ENCODE measurements at places on chromosomes 13 and 19. TPM values are rescaled to one million over a fixed set of nuclear protein-coding genes. Genes with fewer than 3 reads are reported as not detected.

Gene PGLYRP1
- not detected for total RNA-seq

Gene CCDC169
- not detected for total RNA-seq

Gene MUC16
- not detected for total RNA-seq

Gene CYP4F2
- total RNA-seq, result not detected

Gene UBE2L5
- not detected for total RNA-seq

Gene CRB3
- total RNA-seq, result 8.5 TPM

Gene ZNF823
- total RNA-seq, result 7.3 TPM

GRCh38 chr19:35223084-35223790 lies 5.3 kb downstream of the FAM187B start:
- DNase-seq, result no peak

DNA sequence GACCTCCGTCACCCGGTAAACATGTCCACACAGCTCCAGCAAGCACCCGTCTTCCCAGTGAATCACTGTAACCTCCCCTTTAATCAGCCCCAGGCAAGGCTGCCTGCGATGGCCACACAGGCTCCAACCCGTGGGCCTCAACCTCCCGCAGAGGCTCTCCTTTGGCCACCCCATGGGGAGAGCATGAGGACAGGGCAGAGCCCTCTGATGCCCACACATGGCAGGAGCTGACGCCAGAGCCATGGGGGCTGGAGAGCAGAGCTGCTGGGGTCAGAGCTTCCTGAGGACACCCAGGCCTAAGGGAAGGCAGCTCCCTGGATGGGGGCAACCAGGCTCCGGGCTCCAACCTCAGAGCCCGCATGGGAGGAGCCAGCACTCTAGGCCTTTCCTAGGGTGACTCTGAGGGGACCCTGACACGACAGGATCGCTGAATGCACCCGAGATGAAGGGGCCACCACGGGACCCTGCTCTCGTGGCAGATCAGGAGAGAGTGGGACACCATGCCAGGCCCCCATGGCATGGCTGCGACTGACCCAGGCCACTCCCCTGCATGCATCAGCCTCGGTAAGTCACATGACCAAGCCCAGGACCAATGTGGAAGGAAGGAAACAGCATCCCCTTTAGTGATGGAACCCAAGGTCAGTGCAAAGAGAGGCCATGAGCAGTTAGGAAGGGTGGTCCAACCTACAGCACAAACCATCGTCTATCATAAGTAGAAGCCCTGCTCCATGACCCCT lies 9.0 kb upstream of the CEACAM5 start:
- DNase-seq, result no peak

- no peak for DNase-seq
Measured at GRCh38 chr19:8367327-8368001, 3.5 kb downstream of the ANGPTL4 start.

DNA sequence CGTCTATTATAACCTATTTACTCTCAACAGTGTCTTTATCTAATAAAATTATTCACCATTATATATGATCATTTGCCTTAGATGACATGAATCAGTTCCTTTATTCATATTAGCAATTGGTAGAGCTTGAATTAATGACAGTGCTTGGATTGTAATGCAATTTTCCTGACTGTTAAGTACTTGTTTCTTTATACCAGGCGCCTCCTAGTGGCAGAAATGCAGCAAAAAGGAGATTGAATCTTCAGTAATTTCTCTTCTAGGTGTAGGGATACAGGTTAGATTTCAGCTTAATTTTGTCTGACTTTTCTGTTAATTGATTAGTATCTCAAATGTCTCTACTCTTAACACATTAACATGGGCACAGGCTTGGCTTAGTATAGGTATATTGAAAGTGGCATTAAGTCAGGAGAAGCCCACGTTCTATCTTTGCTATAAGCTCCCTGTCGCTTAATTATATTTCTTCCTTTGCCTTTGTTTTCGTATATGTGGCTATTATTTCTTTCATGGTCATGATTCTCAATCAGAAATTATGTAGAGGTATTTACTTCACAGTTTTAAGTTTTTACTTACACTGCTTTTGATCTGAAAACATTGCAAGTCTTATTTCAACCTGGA lies 9.1 kb upstream of the LHFPL6 start:
- peak; percentile 45 for DNase-seq

DNA sequence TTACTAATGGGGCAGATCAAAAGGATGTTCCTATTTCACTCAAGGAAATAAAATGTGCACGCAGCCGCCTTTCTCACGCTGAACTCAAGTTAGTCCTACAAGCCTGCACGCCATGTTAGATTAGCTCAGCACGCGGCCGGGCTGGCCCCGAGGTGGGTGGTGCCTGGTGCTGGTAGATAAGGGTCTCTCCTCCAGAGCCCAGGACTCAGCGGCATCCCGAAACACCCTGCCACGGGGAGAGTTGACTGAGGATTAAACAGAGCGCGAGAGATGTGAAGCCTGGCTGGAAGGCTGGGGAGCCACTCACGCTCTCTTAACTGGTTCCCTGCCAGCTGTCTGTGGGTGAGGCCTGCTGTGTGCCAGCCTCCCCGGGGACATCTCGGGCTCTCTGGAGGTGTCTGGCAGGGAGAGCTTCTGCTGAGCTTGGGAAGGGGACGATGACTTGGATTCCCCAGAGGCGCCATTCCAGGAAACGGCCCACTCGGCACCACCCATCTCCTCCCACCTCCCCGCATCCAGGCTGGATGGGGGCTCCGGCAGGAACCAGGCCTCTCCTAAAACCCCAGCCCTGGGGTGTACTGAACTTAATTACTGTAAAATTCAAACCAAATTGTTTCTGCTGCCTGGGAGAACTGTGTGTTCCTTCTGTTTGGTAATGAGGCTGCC lies 122.2 kb downstream of the KDM4B start:
- DNase-seq, result no peak

GRCh38 chr19:15393963-15394362 lies 14.4 kb upstream of the AKAP8 start:
- DNase-seq, result no peak

GRCh38 chr19:6697291-6697690 lies 23.2 kb downstream of the C3 start:
- no peak for DNase-seq

GRCh38 chr13:38636073-38636472 lies 50.8 kb upstream of the FREM2 start:
- DNase-seq, result no peak

- no peak for DNase-seq
Measured at GRCh38 chr13:30859326-30859725, 46.7 kb upstream of the MEDAG start.

DNA sequence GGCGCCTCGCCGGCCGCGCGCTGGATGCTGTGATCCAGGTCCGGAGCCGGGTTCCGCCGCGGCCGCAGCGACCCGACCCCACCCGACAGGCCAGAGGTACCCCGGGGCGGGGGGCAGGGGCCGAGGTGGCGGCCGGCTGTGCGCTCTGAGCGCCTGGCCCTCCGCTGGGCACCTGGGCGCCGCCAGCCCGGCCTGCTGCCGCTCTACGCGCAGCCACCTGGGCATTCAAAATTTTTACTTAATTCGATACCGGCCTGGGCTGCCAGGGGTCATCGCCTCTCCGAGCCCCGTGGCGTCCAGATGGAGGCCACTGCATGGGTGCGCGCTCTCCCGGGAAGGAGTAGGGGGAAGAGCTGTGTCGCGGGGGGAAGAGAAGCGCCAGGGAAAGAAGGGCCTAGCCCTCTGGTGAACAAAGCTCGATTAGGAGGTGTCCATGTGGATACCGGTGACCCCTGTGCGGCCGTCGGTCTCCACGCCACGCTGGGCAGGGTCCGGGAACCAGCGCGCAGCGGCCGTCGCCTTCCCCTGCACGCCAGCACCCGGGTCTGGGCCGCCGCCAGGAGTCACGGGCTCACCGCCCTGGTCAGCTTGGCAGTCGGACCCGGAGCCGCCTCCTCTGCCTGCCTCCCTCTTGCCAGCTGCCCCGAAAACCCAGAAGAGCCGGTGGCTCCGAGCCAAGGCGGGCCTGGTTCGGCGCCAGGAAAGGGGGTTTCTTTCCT lies 666 bp downstream of the BIVM start:
- no peak for DNase-seq

- DNase-seq, result no peak
Measured at GRCh38 chr19:4431808-4432674, 25.6 kb downstream of the UBXN6 start.

GRCh38 chr19:8206147-8207087 lies 2.8 kb upstream of the CERS4 start:
- no peak for DNase-seq

- DNase-seq, result no peak
Measured at GRCh38 chr13:43880926-43881325, 1.2 kb downstream of the LACC1 start.

GRCh38 chr13:77457966-77458365 lies 77.5 kb upstream of the SCEL start:
- no peak for DNase-seq

- DNase-seq, result no peak
Measured at GRCh38 chr19:18231775-18232174, 5.5 kb upstream of the PDE4C start.

GRCh38 chr19:13173139-13173737 lies 23.0 kb downstream of the IER2 start:
- DNase-seq, result no peak

DNA sequence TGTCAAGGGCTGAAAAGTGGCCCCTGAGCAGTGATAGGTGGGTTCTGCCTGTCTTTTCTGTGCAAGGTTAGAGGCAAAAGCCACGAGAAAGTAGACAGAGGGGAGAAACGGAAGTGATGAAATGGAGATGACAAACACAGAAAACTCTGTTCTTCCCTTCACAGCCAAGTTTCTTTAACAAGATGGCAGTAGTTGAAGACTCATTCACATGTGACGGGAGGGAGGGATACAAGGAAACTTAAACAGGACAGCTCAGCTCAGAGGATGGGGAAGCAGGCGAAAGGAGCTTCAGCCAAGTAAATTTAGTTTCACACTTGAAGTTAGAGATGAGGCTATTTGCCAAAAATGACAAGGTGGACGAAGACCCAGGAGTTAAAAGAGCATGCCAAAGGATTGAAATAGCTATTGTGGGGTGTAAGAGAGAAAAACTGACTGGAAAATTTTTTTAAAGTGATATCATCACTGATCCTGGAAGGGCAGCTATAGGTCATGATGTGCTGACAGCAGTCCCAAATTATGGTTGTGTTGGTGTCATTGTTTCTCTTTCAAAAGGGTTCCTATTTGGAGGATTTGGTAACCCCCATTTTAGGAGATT lies 347.9 kb downstream of the EFNB2 start:
- no peak for DNase-seq

DNA sequence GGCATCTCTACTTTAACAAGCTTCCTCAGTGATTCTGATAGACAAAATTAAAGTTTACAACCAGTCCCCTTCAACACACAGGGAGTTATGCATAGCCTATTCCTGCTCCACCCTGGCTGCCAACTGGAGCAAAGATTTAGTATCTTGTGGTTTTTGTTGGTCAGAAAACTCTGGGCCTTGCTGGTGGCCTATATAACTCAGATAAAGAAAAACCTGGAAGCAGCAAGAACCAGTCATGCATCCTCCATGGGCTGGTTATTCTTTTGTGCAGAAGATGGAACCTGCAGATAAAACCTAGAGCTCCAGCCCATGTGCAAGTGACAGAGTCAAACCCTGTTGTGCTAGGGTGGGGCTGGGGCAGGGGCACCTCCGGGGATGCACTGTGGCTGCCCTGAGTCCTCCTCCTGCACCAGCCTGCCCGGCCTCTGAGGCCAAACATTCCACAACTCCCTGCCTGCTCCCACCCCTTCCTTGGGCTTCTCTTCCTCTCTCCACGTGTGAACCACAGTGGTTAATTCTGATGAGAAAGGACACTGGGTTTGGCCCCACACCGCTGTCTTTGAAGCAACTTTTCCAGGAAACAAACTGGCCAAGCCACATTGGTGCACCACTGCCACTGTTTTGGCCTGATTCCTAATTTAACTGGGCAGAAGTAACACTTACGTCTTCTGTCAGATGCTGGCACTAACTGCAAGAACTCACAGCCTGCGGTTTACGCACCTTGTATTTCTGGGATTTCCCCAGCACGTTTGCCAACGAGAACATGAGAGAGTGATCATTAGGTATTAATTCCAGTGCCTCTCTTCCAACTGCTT lies 23.3 kb upstream of the GGACT start:
- no peak for DNase-seq
